ENCODE measurements at places on chromosomes 3 and 15.
A peak's percentile ranks its signal among the peaks of the same experiment; 100 is the strongest.

GRCh38 chr3:72615182-72615581 is 233.1 kb downstream of the SHQ1 start:
- DNase-seq, result no peak

DNA sequence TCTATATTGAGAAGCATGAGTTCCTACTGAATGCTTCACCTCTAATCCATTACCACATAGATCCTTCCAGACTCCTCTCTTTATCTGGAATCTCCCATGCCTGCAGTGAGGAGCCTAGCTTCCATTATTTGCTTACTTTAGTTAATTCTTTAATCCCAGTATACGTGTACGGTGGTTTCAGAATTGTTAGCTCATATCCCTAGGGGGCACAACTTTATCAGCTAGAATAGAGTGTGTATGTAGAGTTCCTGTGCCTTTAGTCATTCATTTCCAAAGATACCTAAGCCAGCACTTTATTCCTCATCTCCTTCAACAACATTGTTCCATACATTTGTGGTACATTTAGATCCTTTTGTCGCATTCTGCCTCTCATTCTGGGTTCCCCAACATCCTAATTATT is 226.0 kb downstream of the TJP1 start:
- no peak for DNase-seq

GRCh38 chr15:33693166-33693800 is 275.0 kb upstream of the CHRM5 start:
- no peak for DNase-seq

GRCh38 chr3:53818221-53819162 is 27.7 kb downstream of the CHDH start:
- no peak for DNase-seq

DNA sequence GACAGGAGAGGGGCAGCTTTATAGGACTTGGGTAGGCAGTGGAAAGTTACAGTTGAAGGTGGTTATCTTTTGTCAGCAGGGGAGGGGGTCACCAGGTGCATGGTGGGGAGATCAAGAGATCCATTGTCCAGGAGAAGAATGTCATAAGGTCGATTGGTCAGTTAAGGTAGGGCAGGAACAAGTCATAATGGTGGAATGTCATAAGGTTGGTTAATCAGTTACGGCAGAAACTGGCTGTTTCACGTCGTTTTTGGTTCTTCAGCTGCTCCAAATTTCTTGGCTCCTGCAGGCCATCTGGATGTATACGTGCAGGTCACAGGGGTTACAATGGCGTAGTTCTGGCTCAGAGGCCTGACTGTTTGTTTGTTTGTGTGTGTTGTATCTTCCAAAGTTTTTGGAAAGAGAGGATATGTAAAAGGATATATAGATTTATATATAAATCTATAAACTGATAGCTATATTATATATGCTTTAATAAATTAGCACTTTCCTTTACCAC is 565.1 kb downstream of the ZNF385D start:
- DNase-seq, result no peak

DNA sequence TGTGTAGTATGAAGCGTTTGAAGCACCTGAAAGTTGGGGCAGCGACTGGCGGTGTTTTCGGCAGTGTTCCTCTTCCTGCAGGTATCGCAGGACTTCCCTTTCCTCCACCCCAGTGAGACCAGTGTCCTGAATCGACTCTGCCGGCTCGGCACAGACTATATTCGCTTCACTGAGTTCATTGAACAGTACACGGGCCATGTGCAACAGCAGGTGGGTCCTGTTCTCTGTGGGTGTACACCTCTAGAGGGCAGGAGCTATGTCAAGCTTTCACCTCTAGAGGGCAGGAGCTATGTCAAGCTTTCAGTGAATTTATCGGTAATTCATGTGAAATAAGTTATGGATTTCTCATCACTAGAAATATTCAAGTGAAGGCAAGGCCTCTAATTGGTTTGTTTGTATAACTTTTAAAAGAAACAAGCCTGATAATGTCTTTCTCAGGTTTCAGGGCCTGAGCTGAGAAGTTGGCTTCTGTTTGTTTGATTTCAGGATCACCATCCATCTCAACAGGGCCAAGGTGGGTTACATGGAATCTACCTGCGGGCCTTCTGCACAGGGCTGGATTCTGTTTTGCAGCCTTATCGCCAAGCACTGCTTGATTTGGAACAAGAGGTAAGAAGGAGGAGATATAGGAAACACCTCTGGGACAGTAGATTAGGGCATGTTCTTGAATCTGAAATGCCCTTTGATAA is 5.3 kb downstream of the TUBGCP4 start:
- DNase-seq, result no peak

GRCh38 chr3:96931119-96931862 is 116.9 kb downstream of the EPHA6 start:
- no peak for DNase-seq

DNA sequence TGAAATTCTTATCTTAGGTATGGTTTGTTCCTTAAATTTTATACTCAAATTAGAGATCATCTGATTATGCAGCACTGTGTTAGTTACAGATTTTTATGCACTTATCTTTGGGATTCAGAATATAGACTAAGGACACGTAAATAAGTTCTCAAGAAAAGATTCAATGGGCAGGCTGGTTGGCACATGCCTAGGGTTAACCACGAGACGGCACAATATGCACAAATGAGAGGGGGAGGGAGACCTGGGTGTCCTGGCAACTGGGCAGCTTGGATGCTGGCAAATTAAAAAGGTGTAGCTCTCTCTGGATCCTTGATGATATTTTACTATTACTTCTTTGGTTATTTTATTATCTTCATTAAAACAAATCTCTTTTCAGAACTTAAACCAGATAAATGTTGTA is 672 bp downstream of the AADAC start:
- DNase-seq, result no peak

DNA sequence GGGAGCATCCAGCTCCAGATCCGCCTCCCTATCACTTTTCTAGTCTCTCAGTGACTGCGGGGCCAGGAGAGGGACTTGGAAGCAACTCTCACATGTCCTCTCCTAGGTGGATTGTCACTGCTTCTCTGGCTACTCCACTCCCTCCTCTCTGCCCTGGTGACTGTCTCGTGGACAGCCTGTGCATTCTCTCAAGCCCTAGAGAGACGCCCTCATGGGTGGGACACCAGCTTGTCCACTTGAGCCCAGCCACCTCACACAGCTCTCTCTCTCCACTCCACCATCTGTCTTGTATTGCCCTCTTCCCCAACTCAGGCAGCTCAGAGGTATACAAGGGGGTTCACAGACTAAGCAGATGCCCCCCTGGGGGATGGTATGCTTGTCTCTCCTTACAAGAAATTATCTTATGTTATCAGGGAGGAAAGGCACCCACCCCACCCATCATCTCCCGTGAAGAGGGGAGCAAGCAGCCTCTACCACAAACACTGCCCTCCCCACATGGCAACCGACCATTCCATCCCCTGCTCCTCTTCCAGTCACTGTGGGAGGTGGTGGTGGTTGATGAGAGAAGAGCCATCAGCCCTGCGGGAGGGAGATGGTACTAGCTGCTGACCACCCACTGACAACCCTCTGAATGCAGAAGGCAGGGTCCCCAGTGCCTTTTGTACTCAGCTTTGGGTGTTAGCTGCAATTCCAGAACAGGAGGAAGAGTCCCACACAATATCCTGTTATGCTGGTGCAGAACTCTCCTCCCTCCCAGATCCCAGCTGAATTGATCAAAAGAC is 15.5 kb upstream of the LOXL1 start:
- no peak for DNase-seq

DNA sequence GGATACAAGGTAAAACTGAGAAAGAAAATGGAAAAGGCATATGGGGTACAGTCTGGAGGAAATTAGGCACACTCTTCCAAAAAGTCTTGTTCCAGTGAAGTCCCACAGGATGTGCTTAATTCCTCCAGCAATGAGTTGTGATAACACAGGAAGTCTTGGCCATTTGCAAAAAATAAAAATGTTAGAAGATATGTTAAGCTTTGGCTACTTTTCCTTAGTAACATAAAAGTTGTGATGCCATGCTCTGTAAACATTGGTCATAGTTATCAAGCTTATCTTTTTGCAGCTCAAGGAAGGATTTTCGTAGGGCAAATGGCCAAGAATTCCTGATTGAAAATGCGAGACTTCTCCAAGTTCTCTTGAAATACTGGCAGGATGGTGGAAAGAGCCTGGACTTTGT is 26.4 kb downstream of the LNP1 start:
- no peak for DNase-seq

GRCh38 chr3:131973731-131974130 is 61.1 kb downstream of the CPNE4 start:
- DNase-seq, result no peak

DNA sequence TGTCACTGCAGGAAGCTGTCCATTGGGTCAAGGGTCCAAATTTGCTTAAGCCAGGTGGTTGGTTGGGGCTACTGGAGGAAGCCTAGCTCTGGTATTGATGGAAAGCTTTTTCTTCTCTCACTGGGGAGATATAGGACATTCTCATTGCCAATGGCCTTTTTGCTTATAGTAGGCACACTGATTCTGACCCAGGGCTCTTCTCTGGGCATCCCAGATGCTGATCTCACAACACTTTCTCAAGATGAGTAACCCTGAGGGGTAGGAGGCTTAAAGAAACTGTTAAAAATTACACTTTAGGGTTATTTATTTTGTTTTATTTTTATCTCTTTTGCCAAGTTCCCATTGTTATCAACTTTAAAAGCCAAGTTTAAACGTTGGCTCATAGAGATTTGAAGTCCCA is 337.8 kb downstream of the LRRC3B start:
- DNase-seq, result no peak

GRCh38 chr3:143302638-143303171 is 183.1 kb downstream of the CHST2 start:
- no peak for DNase-seq

GRCh38 chr3:9946112-9947024 is 5.8 kb downstream of the PRRT3 start:
- peak; percentile 5 for DNase-seq

DNA sequence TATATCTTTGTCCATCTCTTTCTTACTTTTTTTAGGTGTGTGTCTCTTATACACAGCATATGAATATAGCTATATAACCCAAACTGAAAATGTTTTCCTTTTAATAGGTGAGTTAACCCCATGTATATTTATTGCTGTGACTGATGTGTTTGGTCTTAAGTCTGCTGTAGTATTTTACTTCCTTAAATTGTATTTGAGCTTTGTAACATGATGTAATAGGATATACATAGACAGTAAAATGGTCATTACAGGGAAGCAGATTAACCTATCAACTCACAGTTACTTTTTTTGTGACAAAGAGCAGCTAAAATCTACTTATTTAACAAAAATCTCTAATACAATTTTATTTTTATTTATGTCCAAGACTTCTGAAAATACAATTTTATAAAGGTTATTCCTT is 51.8 kb upstream of the CDAN1 start:
- no peak for DNase-seq

- DNase-seq, result no peak
Observed at GRCh38 chr3:128353991-128354687, 112.6 kb downstream of the DNAJB8 start.

DNA sequence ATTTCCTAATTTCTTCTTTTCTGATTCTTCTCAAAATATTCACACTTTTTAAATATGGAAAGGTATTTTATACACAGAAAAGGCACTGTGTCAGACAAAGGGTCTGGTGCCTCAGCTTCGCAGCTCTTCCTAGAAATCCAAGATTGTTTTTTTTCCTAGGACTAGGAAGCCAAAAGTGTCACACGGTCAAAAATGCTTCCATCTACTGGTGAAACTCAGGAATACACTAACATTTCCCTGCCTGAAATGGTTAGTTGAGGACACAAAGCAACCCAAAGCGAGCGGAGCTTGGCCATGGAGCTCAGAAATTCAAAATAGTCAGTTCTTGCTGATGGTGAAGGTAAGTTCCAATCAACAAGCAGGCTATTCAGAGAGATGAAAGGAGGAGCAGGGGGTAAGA is 426.5 kb upstream of the RASGRP1 start:
- no peak for DNase-seq

- DNase-seq, result no peak
Observed at GRCh38 chr3:41080141-41080540, 119.2 kb upstream of the CTNNB1 start.

DNA sequence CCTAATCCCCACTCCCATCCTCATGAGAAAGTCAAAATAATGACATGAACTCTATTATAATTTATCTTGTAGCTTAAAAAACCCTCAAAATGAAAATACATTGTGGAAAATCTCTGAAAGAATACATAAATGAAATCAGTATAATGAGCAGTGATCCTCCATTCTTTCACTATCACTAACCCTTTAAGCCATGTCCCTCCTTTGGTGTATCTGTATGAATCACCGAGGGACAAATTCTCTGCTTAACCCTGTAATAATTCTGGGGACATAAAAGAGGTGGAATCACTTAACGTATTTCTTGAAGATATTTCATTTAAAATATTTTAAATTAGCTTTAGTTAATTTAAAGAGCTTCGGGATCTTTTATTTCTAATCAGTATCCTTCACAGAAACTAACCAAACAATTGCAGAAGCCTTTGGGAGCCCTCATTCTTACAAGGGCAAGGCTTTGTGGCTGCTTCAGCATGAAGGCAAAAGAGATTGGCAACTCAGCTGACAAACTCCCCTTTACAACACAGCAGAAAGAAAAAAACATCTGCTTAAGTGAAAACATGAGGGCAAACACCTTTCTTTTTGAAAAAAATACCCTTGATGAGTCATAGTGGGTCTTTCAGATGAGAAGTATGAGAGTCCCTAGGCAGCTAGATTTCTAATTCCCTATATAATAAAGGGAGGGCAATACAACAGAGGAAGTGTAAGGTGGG is 44.0 kb upstream of the ALCAM start:
- DNase-seq, result no peak

DNA sequence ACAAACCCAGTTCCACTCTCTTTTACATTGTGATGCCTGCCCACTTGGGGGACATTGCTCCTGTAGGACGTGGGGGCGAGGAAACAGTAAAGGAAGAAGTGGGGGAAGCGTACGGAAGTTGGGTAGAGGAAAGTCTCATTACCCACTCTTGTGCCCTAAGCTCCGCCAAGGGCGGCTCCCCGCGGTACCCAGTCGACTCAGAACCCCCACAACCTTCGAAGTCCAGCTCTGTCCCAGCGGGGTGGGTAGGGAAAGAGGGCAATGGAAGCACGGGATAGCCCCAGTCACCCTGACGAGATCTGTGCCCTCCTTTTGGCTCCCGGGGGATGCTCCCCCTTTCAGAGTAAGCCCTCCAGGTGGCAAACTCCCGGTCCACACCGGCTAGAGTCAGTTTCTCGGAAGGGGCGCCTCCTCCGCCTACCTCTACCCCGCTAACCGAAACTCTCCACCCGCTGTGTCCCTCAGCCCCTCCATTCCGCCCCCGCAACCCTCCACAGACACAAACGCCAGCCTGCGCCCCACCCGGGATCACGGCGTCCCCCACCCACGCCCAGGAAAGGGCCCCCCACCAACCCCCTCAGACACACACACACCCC is 527 bp downstream of the CSNK1G1 start:
- no peak for DNase-seq
